ENCODE measurements at places on chromosomes 7 and 10. TPM values are rescaled to one million over a fixed set of nuclear protein-coding genes. Genes with fewer than 3 reads are reported as not detected.
A peak's percentile ranks its signal among the peaks of the same experiment; 100 is the strongest.

GRCh38 chr7:134371536-134371935, 54.8 kb upstream of the SLC35B4 start:
- no peaks in the 10 kb centered on the region for H3K4me1 ChIP-seq
- no peak overlapping the region for H3K27ac ChIP-seq
- no peaks in the 10 kb centered on the region for H3K36me3 ChIP-seq
- H3K27me3 ChIP-seq: no peaks in the 10 kb centered on the region
- DNase-seq: no peak
- H3K4me3 ChIP-seq: no peak overlapping the region

- H3K4me3 ChIP-seq: no peak overlapping the region
- H3K4me1 ChIP-seq: peaks cover 29% of the 10 kb centered on the region
- H3K27me3 ChIP-seq: no peaks in the 10 kb centered on the region
- H3K27ac ChIP-seq: peak overlapping the region; percentile 65
These were observed 57.6 kb upstream of the TARP start for GRCh38 chr7:38330861-38331621.

- H3K4me1 ChIP-seq: no peaks in the 10 kb centered on the region
- H3K27ac ChIP-seq: no peak overlapping the region
- no peaks in the 10 kb centered on the region for H3K27me3 ChIP-seq
- no peak for DNase-seq
- H3K36me3 ChIP-seq: no peaks in the 10 kb centered on the region
These were observed 13.3 kb upstream of the TSGA13 start for GRCh38 chr7:130699686-130700085.

Gene NPTX2
- total RNA-seq: 29.9 TPM

Gene TRIM74
- not detected for total RNA-seq

All from GM23338 (cell line).